ENCODE measurements at places on chromosomes 3 and 15.

- no peak for DNase-seq
These were observed 1.8 kb downstream of the ARL8B start for GRCh38 chr3:5123937-5124336.

DNA sequence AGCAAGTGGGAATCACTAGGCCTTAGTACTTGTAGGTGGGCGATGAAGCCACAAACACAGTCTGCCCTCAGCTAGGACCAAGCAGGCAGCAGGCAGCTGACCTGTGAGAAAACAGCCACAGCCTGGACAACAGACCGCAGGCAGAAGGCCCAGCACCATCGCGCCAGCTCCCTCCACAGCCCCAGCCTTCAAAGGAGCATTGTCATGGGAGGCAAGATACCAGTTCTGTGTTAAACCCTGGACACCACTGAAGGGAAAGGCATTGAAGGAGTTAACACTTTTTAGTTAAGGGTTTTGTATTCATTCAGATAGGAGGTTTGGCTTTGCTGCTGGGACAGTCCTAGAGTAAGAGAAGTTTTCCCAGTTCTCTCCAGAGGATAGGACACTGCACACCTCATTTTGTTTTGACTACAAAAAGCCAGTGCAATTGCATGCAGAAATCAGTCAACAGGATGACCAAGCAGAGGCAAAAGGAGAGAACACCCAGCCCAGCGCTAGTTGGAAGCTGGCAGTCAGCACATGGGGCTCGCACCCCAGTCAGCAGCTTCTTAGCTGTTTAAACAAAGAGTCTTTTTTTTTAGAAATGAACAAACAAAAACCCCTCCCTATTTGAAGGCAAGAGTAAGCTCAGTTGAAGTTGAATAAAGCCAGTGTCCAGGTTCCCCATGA is 286.1 kb upstream of the TPM1 start:
- no peak for DNase-seq

GRCh38 chr3:120407508-120408287 is 43.1 kb downstream of the FSTL1 start:
- no peak for DNase-seq

DNA sequence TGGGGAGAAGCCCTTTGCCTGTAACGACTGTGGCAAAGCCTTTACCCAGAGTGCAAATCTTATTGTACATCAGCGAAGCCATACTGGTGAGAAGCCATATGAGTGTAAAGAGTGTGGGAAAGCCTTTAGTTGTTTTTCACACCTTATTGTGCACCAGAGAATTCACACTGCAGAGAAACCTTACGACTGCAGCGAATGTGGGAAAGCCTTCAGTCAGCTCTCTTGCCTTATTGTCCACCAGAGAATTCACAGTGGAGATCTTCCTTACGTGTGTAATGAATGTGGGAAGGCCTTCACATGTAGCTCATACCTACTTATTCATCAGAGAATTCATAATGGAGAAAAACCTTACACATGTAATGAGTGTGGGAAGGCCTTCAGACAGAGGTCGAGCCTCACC is 10.9 kb downstream of the ZNF35 start:
- DNase-seq, result no peak

DNA sequence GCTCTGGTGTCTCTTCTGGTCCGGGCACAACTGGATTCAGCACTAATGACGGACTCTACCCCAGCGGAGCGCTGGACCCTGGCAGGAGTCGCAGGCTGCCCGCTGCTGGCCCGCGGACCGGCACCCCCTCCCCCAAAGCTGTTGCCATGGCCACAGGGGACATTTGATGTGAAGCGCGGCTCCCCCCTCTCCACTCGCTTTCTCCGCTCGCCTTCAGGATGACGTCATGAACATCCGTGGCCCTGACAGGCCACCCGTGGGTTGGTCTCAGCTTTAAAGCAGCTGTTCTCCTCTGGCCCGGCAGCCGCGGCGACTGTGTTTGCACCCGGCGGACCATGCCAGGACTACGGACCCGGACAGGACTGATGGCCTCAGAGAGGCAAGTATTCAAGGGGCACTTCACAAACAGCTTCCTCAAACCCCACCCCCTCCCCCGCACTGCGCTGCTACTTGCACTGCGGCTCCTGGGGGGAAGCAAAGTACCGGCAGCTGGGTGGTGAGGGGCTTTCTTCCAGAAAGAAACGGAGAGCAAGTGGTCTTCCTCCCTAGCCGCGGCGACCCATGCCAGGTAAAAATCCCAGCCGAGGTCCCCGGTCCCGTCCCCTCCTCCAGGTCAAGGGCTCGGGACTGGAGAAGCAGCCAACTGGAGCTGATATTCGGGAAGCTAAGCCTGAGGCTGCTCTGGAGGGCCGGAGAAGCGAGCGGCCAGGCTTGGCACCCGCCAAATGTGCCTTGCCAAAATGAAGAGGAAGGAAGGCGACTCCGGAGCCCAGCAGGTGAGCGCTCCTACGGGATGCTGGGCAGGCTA is 16.6 kb upstream of the AEN start:
- DNase-seq, result no peak

GRCh38 chr3:187763850-187764648 is 18.8 kb upstream of the BCL6 start:
- no peak for DNase-seq

DNA sequence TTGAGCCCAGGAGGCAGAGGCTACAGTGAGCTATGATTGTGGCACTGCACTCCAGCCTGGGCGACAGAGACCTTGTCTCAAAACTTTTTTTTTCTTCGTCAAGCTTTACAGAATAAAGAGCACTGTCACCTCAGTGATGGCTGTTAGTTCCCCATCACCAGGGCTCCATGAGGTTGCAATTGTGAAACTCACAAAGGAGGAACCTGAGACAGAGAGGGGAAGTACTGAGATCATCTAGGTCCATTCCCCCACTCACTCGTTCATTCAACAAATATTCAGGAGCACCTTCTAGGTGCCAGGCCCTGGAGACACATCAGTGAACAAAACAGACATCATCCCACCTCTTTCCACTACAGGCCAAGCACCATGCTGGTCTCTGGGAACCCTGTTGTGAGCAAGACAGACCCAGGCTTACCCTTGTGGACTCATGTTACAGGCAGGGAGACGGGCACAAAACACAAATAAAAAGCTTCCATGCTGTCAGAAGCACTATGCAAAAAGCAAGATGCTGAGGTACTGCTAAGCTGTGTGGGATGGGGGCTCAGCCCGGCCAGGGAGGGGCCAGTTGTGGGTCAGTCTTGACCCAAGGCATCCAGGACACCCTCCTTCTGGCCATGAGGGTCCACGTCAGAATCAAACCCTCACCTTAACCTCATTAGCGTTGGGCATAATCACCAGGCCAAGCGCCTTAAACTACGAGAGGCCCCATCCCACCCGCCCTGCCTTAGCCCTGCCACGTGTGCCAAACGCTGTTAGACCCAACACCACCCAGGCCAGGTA is 2.1 kb upstream of the RHO start:
- DNase-seq, result no peak

Data from CD4-positive, alpha-beta T cell (primary cell).